ENCODE measurements at places on chromosomes 7 and 10. TPM values are rescaled to one million over a fixed set of nuclear protein-coding genes. Genes with fewer than 3 reads are reported as not detected.

The MCM7 gene
- total RNA-seq: 361 TPM

The ATRNL1 gene
- 0.44 TPM for total RNA-seq

The CHST15 gene
- not detected for total RNA-seq

The CALHM3 gene
- total RNA-seq: not detected

The MYO1G gene
- total RNA-seq: 0.98 TPM

The SLC16A12 gene
- total RNA-seq: not detected
